ENCODE measurements at places on chromosomes 16 and 17. TPM values are rescaled to one million over a fixed set of nuclear protein-coding genes. Genes with fewer than 3 reads are reported as not detected.

Gene RND2
- 0.96 TPM for total RNA-seq

Gene SOCS1
- total RNA-seq = 1.2 TPM

Gene TBC1D3K
- total RNA-seq = not detected

DNA sequence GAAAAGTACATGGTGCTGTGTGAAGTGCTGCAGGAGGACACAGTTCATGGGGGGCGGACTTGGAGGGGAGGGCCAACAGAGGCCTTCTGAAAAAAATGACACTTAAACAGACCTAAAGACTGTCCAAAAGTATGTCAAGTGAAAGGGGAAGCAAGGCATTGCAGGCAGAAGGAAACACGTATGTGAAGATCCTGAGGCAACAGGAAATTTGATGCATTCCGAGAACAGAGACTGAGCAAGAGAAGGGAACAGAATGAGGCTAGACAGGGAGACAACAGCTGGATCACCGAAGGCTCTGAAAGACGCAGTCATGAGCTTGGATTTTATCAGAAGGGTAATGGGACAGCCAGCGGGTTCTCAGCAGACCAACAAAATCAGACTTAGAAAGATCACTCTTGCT, 1.1 kb downstream of the IFT20 start:
- DNase-seq = no peak

DNA sequence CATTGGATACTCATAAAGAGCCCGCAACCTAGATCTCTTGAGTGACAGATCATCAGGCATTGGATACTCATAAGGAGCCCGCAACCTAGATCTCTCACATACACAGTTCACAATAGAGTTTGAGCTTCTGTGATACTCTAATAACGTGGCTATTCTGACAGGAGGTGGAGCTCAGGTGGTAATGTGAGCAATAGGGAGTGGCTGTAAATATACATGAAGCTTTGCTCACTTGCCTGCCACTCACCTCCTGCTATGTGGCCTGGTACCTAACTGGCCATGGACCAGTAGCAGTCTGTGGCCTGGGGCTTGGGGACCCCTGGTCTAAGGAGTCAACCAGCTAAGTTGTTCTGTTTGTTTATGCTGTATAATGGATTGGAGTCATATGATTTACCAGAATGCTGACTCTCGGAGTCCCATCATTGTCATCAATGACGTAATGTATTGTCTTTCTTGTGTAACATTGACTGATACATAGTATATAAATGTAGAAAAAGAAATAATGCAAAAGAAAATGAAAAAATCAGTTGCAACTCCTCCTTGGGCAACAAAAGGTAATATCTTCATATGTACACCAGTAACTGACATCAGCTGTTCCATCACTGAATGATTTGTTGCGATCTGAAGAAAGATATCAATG, 17.5 kb downstream of the ABCA9 start:
- DNase-seq = no peak

- DNase-seq = no peak
Observed at GRCh38 chr16:68416057-68417046, 32.0 kb downstream of the SMPD3 start.

Data from kidney epithelial cell (primary cell).